ENCODE measurements at places on chromosomes 16 and 17.

DNA sequence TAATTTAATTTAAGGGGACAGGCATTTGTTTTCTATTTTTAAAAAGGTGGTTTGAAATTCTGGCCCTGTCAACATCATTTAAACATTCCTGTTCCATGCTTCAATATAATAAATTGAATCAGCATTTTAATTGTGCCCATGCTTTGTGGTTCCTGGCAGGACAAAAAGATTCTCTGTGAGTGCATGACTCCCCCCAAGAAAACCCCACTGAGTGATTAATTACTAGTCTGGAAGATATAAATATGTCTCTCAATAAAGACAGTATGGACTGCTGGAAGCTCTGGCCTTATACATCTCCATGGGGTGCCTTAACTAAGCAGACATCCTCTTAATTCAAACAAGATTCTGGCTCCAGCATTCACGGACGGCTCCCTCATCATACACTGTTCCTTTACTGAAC lies 95.0 kb upstream of the PSMD7 start:
- DNase-seq, result no peak

DNA sequence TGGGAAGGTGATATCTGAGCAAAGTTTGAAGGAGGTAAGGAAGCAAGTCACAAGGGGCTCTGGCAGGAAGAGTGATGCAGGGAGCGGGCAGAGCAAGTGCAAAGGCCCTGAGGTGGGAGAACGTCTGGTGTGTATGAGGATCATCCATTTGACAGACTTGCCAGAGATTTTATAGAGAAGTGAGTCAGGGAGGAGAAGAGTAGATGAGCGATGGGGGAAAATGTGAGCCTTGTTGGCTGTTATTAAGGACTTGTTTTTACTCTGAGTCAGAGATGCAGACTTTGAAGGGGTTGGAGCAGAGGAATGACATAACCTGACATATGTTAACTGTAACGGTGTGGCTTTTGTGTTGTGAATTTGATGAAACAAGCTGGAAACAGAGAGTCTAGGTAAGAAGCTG lies 3.5 kb upstream of the CLEC10A start:
- DNase-seq, result no peak

- no peak for DNase-seq
Measured at GRCh38 chr16:7834771-7835431, 502.3 kb downstream of the RBFOX1 start.

DNA sequence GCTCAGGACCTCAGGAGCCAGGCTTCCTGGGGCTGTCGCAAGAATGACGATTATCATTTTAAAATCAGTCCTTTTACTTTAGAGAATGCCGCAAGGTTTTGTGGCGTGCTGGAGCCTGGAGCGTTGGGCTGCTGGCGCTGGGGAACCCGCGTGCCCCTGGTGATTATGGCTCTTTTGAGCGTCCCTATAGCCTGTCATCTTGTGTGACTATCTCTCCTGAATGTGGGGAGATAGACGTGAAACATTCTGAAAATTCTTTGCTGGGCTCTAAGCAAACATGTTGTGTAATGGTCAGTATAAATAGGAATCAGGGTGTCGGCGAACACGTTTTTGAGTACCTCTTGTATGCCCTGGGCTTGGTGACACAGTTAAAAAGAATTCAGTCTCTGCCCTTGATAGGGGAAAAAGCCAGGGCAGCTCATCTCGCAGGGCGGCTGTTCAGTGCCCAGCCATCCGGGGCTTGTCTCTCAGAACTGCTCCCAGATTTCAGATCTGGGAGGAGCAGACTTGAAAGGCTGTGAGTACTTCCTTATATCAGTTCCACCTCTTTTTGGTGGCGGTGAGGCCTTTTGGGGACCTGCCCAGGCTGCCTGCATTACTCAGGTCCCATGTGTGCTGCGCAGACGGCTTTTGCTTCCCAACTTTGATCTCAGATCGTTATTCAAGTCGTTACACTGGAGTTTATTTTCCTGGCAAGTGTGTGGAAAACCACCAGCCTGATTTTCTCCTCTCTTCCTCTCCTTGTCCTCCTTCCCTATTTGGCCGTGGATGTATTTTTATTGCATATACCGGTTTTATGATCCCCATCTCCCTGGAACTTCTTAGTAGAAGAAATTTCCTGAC lies 973 bp downstream of the SLC7A6 start:
- peak; percentile 61 for DNase-seq

DNA sequence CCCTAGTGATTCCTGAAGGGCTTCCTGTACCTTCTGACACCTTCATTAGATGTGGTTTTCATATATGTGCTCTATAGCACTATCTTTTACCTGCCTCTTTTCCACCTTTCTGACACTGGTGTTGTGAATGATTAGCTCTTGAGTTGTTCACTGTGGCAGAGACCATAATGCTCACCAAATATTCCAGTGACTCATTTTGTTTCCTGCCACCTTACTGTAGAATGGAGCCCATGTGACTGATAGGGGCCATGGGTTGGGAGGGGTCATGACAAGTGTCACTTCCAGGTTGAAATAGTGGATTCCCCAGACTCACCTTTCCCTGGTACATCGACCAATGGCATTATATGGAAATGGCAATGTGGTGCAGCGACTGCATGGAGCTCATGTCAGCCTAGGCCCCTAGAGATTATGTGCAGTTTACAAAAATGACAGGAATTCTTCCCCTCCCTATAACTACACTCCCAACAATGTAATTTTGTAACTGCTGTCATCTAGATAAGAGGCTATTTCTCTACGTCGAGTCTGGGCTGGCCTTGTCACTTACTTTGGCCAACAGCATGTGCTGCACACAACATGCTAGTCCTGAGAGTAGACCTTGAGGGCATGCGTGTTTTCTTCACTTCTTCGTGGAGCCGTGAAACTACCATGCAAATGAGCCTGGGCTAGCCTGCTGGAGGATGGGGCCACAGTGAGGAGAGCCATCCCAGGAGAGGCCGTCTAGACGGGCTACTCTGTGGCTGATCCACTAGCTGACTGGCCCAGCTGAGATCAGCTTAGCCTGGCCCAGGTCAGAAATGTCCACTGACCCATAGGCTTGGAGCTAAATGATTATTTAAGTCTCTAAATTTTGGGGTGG lies 409.5 kb downstream of the CA10 start:
- no peak for DNase-seq

DNA sequence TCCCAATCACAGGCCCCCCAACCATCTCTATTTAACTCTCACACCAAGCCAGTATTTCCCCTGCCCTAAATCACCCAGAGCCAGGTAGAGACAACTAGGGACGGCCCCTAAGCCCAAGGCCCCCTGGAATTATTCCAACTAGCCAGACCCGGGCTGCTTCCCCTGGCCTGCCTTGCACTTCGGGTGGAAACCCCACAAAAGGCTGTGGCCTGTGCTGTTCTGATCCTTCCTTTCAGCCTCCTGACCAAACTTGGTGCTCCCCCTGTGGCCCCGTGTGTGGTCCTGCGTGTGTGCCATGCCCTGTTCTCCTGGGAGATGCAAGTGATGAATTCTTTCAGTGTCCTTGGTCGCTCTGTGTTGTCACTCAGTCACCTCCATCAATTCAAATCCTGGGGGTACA lies 14.9 kb downstream of the CCL17 start:
- DNase-seq, result no peak

- DNase-seq, result no peak
Measured at GRCh38 chr17:61247439-61247838, 152.2 kb upstream of the TBX2 start.

DNA sequence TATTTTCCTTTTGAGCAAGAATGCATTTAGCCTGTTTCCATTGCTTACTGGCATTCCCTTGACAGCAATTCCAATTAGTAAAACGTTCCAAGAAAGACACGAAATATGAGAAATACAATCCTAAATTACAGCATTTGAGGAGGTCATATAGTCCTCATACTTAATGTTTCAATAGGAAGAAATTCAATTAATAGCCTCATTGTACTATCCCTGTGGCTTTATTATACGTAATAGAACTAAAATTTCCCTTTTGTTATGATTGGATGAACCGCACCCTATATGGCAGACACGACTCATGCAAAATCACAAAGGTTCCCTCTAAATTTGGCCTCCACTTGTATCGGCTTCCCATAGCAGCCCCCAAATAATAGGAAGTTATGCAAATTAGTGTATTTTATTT lies 291.7 kb downstream of the CEP112 start:
- DNase-seq, result no peak

GRCh38 chr17:48282303-48282702 lies 147.7 kb downstream of the SKAP1 start:
- DNase-seq, result no peak

GRCh38 chr17:38852771-38853291 lies 690 bp downstream of the RPL23 start:
- no peak for DNase-seq

DNA sequence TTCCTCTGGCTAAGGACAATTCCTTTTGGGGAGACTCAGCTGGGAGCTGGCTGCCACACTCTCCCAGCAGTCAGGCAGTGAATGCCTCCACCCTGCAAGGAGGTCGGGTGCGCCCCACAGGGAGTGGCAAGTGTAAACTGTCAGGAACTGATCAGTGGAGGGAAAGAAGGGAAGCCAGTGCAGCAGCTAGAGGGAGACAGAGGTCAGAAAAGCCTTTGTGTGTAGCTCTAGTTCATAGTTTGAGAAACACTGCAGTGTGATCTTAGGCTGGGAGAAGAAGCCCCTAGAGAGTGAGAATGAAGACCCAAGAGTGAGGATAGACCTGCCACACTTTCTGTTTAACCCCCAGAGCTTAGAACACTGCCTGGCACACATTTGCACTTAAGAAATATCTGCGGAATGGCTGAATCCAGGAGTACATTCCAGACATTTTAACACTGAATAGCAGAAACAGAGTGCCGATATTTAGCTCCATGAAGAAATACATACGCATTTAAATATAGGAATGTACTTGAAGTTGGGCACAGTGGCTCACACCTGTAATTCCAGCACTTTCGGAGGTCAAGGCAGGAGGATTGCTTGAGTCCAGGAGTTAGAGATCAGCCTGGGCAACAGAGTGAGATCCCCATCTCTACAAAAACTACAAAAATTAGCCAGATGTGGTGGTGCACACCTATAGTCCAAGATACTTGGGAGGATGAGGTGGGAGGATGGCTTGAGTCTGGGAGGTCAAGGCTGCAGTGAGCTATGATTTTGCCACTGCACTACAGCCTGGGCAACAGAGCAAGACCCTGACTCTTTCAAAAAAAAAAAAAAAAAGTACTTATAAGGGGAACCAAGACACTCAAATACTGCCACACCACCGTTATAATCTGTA lies 11.1 kb upstream of the SLC5A11 start:
- no peak for DNase-seq

GRCh38 chr17:44191941-44192496 lies 5.2 kb downstream of the TMUB2 start:
- no peak for DNase-seq

- no peak for DNase-seq
Measured at GRCh38 chr17:34006126-34006525, 249.0 kb upstream of the CCL2 start.

GRCh38 chr17:7841396-7841914 lies 7.4 kb downstream of the KDM6B start:
- DNase-seq, result peak; percentile 78

DNA sequence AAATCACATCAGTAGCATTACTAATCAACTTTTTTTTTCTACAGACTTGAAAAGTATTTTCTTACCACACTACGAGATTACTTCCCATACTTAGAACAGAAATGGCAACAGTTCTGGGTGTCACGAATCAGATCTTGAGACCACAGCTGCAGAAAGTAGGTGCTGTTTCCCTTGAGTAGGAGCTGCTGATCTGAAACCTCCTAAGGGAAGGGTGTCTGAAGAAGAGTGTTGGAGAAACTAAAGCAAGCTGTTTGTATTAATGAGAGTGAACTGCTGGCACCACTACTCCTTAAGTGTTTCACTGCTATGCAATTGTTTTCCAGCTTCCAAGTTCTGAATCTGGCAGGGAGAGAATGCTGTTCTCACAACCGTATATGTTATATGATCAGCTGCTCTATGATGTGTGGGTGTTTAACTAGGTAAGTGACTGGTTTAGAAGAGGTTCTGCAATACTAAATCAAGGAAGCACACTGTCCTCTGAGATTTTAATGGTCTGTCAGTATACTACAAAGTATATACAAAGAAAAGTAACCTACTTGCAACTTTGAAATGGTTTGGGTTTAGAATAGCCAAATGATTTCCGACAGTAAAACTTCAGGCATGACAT lies 3.3 kb downstream of the ZNF652 start:
- peak; percentile 41 for DNase-seq

DNA sequence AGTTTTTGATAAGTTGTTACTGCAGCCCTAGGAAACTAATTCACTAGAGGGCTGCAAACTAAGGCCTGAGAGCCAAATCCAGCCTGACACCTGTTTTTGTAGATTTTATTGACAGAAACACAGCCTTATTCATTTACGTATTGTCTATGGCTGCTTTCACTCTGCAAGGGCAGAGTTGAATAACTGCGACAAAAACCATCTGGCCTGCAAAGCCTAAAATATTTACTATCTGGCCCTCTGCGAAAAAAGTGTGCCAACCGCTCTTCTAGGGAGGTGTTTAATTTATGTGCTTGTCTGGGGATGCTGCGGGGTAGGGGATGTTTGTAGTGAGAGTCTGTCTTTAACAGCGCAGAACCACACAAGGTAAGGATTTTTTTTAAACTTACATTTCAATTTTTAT lies 165.0 kb upstream of the RBFOX1 start:
- DNase-seq, result no peak

- DNase-seq, result peak; percentile 47
Measured at GRCh38 chr16:75420987-75421819, 12.1 kb downstream of the CFDP1 start.

DNA sequence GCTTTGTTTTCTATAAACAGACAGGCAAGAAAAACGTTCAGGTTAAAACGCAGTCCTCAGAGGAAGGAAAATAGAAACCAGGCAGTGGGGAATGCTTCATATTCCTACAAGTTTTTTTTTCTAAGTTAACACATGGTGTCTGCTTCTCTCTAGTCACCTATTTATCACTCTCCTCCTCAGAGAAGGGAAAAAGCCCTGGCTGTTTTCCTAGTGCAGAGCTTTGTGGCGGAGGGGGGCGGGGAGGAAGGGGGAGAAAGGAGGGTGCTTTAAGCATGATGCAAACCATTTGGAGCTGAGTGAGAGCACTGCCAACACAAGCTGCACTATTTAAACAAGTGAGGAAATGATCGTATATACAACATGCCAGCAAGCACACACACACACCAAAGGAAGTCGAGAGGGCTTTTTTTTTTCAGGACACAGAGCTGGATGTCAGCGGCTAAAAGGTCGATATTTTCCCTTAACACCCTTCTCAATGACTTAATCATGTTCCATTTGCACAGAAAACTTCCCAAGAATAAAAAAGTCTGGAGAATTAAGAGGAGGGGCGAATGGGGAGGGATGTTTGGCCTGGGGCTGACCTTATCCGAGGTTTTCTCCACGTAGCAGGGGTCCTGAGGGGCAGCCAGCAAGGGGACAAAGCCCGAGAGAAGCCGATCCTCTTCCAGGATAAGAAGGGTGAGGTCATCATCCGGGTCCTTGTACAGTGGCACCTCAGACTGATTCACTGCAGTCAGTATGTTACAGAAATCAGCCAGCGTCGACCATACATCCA lies 117.4 kb downstream of the HIC1 start:
- no peak for DNase-seq

- DNase-seq, result no peak
Measured at GRCh38 chr17:21105064-21105894, 21.5 kb upstream of the DHRS7B start.

Measured in activated CD8-positive, alpha-beta T cell treated with anti-CD3 and anti-CD28 coated beads, Interleukin-2, amount 10 ng/mL, durations not matched to agents 7 days and 5 days (primary cell).